ENCODE measurements at places on chromosomes 7 and 10. TPM values are rescaled to one million over a fixed set of nuclear protein-coding genes. Genes with fewer than 3 reads are reported as not detected.

DNA sequence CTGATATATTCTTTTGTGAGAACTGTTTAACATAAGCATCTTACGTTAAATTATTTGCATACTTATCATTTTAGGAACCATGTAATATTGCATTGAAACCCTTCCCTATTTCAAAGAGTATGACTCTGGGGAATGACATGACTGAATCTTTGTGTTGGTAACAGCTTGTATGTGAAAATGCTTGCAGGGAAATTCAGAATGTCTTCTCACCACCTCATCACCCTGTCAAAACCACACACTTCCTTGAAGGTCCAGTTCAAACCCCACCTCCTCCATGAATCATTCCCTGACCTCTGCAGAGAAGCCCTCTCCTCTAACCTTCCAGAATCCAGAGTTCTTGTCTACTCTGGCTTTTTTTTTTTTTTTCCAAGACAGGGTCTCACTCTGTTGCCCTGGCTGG lies 26.3 kb upstream of the NKX2-3 start:
- no peaks in the 10 kb centered on the region for H3K4me1 ChIP-seq
- DNase-seq = no peak
- no peaks in the 10 kb centered on the region for H3K36me3 ChIP-seq
- no peak overlapping the region for H3K4me3 ChIP-seq

DNA sequence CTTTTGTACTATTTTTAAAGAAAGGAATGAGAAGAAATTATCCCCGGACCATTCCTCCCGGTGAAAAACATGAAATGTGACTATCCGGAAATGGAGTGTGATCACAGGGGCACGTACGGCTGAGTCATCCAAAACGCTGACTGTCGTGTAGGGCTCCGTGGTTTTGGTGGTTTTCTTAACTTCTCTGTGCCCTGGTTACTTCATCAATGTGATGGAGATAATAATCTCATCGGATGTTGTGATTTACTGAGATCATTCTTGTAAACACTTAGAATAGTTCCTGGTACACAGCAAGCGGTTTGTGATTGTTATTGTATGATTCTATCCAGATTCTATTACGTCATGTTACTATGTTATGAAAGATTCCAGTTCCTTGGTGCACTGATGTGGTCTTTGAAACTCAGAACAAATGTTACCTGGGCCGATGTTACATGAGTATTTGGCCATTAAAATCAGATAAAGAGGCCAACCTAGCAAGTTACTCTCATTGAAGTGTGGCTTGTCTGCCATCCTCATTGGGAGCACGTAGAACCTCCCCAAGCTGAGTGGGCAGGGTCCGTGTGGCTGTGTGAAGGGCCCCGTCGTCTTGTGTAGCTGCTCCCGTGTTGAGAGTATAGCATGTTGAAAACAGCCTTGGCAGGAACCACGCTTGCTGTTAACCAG lies 99.5 kb downstream of the CAMK1D start:
- no peak overlapping the region for H3K27ac ChIP-seq
- no peaks in the 10 kb centered on the region for H3K27me3 ChIP-seq
- no peaks in the 10 kb centered on the region for H3K4me1 ChIP-seq
- DNase-seq = no peak
- no peaks in the 10 kb centered on the region for H3K36me3 ChIP-seq
- no peak overlapping the region for H3K4me3 ChIP-seq

DNA sequence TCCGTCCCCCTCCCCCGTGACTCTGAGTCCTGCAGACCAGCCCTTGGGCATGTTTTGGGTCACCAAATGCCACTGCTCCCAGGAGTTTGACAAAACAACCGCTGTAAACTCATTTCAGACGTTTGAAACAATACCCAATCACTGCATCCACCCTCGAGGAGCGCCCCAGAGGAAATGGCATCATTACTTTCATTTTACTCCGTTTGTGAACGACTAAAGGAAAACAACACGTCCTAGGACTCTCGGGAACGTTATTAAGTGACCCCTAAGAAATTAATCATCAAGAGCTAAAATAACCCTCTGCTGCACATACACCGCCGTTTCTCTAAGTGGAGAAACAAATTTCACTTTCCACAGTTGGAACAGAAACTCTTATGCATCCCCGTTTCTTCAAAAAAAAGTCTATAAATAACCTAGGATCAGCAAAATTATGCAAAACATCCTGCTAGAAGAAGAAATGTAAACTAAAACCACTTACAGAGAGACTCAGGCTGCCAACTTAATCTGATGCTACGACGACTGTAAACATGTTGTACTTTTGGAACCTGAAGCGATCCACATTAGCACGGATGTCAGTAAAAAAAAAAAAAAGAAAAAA lies 109.9 kb upstream of the EFCAB10 start:
- peak overlapping the region; percentile 53 for H3K4me3 ChIP-seq

- no peak for DNase-seq
- H3K27ac ChIP-seq = no peak overlapping the region
- H3K4me3 ChIP-seq = no peak overlapping the region
- no peaks in the 10 kb centered on the region for H3K36me3 ChIP-seq
- no peaks in the 10 kb centered on the region for H3K4me1 ChIP-seq
Measured at GRCh38 chr10:55509168-55509567, 708.1 kb upstream of the PCDH15 start.

GRCh38 chr10:124423813-124424212 lies 5.1 kb upstream of the OAT start:
- DNase-seq = no peak
- H3K27ac ChIP-seq = no peak overlapping the region
- no peak overlapping the region for H3K4me3 ChIP-seq
- H3K36me3 ChIP-seq = no peaks in the 10 kb centered on the region
- no peaks in the 10 kb centered on the region for H3K4me1 ChIP-seq
- no peaks in the 10 kb centered on the region for H3K27me3 ChIP-seq

Gene PRKAR2B
- total RNA-seq = 7.9 TPM

DNA sequence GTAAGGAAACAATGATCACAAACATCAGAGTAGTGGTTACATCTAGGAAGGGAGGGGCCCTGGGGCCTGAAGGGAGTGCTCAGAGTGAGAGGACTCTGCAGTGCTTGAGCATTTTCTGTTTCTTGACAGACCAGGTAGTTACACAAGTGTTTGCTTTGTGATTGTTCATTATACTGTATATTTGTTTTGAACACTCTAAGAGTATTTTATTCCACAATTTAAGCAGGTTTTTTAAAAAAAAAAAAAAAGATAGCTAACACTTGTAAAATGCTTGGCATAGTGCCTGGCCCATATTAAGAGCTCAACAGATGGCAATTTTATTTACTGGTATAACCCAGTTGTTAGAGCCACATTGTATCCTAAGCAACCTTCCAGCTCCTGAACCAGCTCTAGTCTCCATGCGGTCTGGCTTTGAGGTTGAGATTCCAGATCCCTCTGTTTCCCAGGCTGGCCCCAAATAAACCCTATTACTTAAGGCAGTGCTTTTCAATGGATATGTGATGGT lies 20.1 kb upstream of the ATXN7L1 start:
- H3K36me3 ChIP-seq = no peaks in the 10 kb centered on the region
- H3K4me1 ChIP-seq = no peaks in the 10 kb centered on the region
- no peak overlapping the region for H3K4me3 ChIP-seq
- no peak overlapping the region for H3K27ac ChIP-seq

DNA sequence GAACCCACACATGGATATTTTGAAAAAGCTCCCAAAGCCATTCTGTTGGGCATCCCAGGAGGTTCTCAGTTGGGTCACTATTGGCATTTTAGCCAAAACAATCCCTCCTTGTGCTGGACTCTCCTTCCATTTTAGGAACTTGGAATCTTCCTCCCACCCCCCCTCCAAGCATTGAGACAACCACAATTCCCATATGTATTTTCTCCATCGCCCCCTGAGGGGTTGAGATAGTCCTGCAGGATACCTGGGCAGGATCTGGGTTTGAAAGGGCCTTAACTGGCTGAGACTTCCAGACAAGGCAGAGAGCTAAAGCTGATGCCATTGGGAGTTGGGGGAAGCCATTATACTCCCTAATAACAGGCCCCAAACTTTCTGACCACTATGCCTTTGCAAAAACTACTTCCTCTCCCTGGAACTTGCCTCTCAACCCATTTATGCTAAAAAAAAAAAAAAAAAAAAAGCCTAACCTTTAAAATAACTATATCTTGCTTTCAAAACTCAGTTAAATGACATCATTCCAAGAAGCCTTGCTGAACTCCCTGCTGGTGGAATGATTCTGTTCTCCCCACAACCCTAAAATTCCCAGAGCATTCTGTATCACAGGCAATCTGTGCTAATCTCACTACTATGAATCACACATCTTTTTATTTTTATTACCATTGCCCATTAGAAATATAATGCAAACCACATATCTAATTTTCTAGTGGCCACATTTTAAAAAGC lies 77.5 kb upstream of the PDE1C start:
- H3K27ac ChIP-seq = no peak overlapping the region
- DNase-seq = no peak
- no peaks in the 10 kb centered on the region for H3K4me1 ChIP-seq
- no peaks in the 10 kb centered on the region for H3K27me3 ChIP-seq

- no peak overlapping the region for H3K4me3 ChIP-seq
- no peaks in the 10 kb centered on the region for H3K27me3 ChIP-seq
- no peaks in the 10 kb centered on the region for H3K36me3 ChIP-seq
- DNase-seq = no peak
Measured at GRCh38 chr10:13475124-13475523, 53.7 kb downstream of the BEND7 start.

DNA sequence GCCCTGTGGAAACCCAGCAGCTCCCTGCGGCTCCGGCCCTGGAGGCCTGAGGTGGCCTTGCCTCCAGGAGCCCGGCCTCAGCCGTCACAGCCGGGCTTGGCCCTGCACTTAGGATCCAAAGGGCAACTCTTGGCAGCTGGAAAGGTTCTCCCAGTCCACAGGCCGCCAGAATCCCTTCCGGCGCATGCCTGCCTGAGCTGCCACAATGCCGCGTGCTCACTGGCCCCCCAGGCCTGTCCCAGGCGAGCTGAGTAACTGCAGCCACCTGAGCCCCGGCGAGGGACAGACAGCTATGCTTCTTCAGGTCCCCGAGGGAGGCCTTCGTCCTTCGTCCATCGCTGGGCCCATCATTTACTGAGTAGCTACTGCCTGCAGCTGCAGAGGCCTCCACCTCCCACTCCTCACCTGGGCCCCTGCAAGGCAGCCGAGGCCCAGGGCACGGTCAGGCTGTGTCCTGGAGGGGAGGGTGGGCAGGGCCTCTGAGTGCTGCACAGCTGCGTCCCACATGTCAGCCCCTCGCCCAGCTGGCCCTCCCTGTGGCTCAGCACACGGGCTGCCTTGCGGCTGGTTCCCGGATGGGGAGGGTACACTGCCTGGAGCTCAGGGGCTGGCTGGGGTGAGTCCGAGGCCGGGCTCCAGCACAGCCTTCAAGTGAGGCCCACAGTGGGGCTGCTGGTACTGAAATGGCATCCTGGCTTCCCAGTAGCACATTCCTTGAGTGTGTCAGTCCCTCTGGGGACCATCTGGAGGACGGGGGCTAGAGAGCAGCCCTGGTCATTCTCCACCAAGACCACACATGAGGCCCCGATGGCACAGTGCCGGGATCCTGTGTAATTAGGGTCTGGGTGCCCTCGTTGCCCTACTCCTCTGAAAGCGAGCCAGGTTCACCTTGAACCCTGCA lies 172.5 kb downstream of the ELFN1 start:
- H3K27me3 ChIP-seq = no peaks in the 10 kb centered on the region
- no peak overlapping the region for H3K4me3 ChIP-seq
- no peak overlapping the region for H3K27ac ChIP-seq
- peak; percentile 59 for DNase-seq
- no peaks in the 10 kb centered on the region for H3K36me3 ChIP-seq

DNA sequence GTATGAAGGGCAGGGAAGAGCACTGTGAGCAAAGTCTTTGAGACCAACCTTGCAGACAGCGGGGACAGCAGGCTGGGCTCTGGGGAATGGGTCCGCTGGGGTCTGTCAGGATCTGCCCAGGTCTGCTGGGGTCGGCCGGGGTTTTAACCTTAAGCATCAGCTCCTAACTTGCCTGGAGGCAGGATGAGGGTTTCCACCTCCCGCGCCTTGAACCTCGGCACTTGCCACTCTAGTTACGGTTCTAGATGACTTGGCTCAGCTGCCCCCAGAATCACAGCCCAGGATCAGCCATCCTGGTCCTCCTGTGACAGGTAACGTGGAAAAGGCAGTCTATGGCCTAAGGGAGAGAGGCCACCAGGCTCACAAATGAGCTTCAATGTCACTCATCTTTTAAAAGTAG lies 50.4 kb upstream of the CACUL1 start:
- no peaks in the 10 kb centered on the region for H3K27me3 ChIP-seq
- peak; percentile 49 for DNase-seq
- no peak overlapping the region for H3K4me3 ChIP-seq
- no peaks in the 10 kb centered on the region for H3K36me3 ChIP-seq
- H3K4me1 ChIP-seq = no peaks in the 10 kb centered on the region

DNA sequence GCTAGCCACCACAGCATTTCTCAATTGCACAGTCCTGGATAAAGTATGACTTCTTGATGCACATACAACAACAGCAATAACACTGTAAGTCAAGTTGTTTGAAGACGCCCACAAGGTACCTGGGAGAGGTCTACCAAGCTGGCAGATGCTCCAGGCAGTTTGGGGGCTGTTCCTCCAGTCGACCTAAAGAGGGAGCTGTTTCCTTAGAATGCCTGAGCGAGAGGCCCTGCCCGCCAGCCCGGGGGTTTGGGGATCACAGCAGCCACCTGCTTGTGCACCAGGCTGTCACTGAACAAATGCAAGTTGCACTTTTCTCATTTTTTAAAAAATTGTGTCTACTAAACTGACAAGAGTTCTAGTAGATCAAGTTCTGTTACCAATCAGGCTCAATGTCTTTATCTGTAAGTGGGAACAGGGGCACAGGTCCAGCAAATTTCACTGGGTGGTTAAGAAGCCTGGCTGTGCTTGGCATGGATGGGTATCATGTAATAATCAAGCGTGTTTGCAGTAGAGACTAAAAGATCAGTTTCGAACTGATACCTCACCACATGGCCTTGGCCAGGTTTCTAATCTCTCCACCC lies 193.8 kb upstream of the ADO start:
- no peak overlapping the region for H3K27ac ChIP-seq
- H3K27me3 ChIP-seq = no peaks in the 10 kb centered on the region
- DNase-seq = peak; percentile 82

DNA sequence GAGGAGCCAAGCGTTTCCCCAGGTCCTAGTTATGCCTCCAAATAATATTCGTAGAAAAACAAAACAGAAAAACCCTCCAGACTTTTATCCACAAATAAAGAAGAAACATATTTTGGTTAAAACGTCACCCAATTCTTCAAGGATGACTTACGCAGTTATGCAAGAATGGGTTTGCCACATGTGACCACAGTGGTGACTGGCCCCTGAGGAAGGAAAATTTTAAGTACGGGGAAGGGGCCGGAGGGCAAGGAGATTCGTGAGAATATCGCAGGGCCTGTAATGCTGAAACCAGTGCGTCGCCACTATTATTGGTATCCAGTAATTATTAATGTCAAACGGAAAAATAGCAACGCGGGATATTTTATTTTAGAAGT lies 537 bp upstream of the MRPS24 start:
- peaks cover 13% of the 10 kb centered on the region for H3K36me3 ChIP-seq
- H3K27ac ChIP-seq = peak overlapping the region; percentile 83
- peaks cover 16% of the 10 kb centered on the region for H3K4me1 ChIP-seq
- H3K27me3 ChIP-seq = no peaks in the 10 kb centered on the region
- H3K4me3 ChIP-seq = peak overlapping the region; percentile 72

Gene SNX10
- 73.8 TPM for total RNA-seq

Gene MDFIC
- 39.0 TPM for total RNA-seq
